ENCODE measurements at places on chromosomes 2 and 18.

GRCh38 chr2:236670235-236670620, 100.6 kb downstream of the ACKR3 start:
- no peak for DNase-seq

GRCh38 chr2:129721846-129722245, 257.6 kb upstream of the RAB6C start:
- peak; percentile 6 for DNase-seq

GRCh38 chr2:70371753-70372152, 69.9 kb upstream of the FAM136A start:
- no peak for DNase-seq

- peak; percentile 84 for DNase-seq
Observed at GRCh38 chr2:177906041-177906718, 166.4 kb downstream of the PDE11A start.

- peak; percentile 36 for DNase-seq
Observed at GRCh38 chr2:217804791-217805667, 197.8 kb downstream of the TNS1 start.

DNA sequence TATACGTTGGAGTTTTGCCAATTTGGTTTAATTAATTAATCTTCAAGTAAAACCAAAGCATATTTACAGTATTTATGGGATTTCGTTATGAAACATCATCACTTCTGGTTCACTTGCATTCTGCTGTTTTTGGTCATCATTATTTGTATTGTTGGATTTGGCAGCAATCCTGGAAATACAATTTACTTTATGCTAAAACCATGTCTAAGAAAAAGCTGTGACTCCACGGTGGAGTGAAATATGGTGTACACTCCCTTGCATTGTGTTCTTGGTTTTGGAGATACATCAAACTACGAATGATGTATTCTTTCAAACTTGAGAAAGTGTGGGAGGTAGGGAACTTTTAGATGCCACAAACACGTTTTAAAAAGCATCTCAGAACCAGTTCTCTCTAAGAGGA, 106.4 kb downstream of the CTAGE1 start:
- DNase-seq: no peak

DNA sequence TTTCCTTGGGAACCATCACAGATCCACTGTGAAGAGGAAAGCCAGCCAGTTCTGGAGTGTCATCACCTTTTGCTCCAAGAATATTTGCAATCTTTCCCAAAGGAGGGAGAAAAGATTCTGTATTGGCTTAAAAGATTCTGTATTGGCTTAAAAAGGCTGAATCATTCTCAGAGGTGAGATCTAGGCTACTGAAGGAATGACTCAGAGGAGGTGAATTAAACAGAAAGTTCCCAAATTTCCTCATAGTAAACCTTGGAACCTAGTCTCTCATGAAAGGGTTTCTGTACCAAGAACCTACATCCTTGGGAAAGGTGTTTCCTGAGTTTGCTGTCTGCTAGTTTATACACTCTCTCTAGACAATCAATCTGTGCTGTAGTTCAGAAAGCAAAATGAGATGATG, 34.1 kb upstream of the GRB14 start:
- no peak for DNase-seq

DNA sequence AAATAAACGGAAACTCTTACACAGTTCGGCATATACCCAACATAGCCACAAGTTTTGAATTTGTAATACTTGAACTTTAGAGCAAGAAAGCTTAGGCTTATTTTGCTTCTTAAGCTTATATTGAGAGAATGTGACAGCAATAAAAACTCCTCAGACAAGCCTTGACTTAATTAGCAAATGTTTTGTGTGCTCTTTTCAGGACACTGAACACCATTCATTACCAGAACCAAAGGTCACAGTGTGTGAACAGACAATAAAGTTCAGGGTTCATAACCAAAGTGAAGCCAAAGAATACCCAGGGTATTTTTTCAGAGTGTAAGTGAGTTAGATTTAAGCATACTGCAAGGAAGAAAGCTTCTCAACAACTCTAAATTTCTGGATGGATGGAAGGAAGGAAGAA, 605.8 kb downstream of the METTL4 start:
- no peak for DNase-seq

- DNase-seq: no peak
Observed at GRCh38 chr2:204012072-204012653, 75.6 kb downstream of the ICOS start.

DNA sequence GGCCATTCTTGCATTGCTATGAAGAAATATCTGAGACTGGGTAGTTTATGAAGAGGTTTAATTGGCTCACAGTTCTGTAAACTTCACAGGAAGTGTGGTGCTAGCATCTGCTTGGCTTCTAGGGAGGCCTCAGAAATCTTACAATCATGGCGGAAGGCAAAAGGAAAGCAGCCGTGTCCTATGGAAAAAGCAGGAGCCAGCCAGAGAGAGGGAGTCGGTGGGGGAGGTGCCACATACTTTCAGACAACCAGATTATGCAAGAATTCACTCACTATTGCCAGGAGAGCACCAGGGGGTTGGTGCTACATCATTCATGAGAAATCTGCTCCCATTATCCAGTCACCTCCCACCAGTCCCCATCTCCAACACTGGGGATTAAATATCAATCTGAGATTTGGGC, 64.1 kb downstream of the CPS1 start:
- DNase-seq: no peak

DNA sequence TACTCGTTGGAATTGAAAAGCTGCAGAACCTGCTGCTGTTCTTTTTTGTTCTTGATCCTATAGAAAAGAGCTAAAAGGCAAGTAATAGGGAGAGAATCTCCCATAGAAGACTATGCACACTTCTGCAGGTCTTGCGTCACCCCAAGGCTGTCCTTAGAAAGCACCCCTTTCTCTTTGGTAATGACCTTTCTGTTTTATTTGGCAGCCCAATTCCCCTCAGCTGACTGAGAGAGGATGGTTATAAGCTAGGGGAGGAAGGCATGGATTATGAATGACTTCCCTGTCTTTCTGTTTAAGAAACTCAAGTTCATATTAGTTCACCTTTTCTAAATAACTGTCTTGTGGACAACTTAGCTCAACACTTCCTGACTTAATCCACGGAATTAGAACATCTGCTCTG, 122.9 kb downstream of the TXNL1 start:
- no peak for DNase-seq

DNA sequence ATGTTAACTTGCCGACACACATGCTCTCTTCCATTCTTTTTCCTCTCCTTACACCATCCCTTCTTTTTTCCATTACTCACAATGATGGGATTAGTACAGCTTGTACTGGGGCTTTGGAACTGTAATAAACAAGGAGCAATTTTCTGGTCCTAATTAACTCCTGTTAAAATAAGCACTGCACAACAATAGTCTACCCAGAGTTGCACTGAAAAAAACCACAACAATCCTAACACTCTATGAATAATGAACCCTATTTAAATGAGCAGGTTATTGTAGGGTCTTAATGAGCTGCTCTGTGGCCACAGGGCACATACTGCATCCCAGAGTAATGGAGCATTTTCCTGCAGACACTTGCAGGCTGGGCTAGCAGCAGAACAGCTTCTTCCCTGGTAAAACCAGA, 380.3 kb downstream of the NRXN1 start:
- DNase-seq: no peak

DNA sequence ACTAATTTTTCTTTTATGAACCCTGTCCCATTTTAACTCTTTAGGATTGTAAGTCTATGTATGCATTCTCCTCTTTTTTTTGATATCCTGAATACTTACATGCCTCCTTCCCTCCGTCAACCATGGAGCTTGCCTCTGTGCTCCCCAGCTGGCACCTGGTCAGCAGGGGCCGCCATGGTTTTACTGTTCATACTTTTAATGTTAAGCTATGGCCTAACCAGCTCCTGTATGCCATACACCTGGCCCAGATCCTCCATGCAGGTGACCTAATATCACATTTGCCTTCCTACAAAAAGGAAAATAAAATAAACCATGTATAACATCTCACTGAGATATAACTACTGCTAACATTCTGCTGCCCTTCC, 283.1 kb upstream of the TRIB2 start:
- DNase-seq: no peak

- DNase-seq: no peak
Observed at GRCh38 chr2:4381049-4381448, 677.7 kb downstream of the DCDC2C start.

GRCh38 chr18:50742952-50743351, 76.9 kb downstream of the MRO start:
- no peak for DNase-seq

- DNase-seq: no peak
Observed at GRCh38 chr2:145691659-145692058, 1171.7 kb upstream of the ZEB2 start.

DNA sequence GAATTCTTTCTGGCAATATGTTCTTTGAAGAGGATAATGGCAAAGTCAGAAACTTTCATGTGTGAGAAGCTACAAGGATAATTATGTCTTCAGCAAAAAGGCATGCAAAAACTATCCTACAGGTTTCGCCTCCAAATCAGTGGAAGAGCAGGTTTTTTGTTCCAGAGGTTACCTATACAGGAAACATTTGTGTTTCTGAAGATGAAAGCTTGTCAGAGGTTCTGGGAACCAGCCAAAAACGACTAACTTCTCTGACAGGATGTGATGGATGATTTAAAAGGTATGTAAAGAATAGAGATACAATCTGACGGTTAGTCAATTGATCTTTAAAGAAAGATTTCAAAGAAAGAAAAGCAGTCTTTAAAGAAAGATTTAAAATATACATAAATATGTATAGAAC, 37.6 kb downstream of the RND3 start:
- no peak for DNase-seq

DNA sequence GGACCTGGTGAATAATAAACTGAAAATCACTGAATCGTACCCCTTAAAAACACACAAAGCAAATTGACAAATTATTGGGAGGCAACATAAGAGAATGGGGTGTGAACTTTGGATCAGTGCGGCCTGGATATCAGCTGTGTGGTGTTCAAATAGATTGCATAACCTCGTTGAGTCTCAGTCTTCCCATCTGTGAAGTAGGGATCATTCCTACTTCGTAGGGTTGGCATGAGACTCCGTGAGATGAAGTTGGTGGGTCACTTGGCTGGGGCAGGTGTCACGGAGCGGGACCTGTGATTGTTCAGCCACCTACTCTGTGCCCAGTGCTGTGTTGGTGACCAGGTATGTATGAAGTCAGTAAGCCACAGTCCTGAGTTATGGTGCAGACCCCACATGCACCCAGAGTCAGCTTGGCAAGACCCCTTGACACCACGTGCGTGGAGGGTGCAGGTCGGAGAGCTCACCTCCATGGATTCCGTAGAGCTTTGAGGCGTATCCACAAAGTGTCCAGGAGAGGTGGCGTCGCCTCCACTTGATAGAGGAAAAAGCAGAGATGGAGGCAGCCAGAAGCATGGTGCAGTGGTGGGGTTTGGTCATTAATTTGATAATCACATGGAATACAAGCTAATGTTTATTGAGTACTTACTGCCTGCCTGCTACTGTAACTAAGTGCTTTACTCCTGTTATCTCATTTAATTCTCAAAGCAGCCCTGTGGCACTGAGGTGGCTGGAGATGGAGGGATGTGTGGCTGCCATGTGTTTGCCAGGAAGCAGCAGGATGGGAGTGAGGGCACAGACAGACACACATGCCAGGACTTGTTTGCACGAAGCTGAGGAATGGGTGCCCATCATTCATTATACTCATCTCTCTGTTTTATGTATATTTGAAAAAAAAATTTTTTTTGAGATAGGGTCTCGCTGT, 35.8 kb downstream of the HPCAL1 start:
- DNase-seq: no peak

DNA sequence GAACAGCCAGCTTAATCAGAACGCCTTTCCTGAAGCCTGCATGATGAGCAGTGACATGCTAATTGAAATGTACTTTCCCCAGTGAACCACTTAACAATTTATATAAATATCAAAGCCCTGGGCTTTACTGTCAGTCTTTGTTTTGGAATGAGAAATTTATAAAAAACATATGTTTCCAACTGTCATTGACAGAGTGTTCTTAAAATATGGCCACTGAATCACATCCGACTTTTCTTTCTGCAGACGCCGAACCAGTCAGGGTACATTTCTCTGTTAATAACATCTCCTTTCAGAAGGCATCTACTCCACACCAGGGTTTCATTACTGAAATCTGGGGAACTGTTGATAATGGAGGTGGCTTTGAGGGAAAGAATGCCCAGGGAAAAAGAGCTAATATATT, 343.7 kb downstream of the INSIG2 start:
- no peak for DNase-seq

- no peak for DNase-seq
Observed at GRCh38 chr2:68465081-68465916, 1.8 kb downstream of the FBXO48 start.

DNA sequence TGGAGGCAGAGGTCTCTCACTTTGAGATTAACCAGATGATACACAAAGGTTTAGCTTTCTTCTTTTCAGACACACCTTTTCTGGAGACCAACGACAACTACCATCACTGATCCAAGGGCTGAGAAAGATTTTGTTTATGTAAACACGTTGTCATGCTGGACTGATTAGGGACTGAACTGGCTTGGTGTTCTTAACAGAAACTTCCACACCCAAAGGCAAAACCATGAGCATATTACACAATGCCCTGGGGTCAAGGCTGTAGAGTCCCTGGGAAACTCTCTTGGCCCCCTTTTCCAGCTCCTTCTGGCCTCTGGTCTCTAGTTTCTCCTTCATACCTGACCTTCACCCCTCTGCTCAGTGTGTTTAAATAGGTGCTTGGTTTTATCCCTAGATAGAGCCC, 447.0 kb upstream of the TCF4 start:
- DNase-seq: no peak

GRCh38 chr18:2049986-2050385, 521.3 kb downstream of the METTL4 start:
- peak; percentile 57 for DNase-seq

- DNase-seq: no peak
Observed at GRCh38 chr18:28185121-28185520, 8.2 kb upstream of the CDH2 start.

GRCh38 chr18:49487711-49488310, 777 bp upstream of the C18orf32 start:
- no peak for DNase-seq

GRCh38 chr18:79926715-79927606, 24.5 kb downstream of the SLC66A2 start:
- no peak for DNase-seq

DNA sequence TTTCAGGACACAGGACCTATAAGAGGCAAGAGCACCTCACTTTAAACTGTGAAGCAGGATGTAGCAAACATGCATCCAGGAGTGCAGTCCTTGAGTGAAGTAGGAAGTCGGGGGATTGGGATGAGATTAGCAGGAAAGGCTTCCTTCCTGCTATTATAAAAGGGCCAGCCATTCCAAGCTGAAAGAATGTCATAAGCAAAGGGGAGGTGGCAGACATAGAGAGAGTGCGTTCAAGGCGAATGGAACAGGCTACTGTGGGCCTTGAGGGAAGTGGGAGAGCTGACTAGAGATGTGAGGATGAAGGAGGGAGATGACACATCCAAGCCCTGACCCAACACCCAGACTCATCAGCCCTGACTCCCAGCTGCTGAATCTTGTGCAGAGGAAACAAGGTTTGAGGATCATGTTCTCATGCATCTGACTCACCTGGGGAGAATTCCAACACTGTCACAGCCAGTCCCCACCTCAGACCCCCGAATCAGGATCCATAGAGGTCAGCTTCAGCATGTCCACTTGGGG, 63.9 kb downstream of the GYPC start:
- no peak for DNase-seq

- DNase-seq: no peak
Observed at GRCh38 chr2:207275779-207276178, 110.0 kb upstream of the KLF7 start.

GRCh38 chr2:29068513-29068912, 5.8 kb downstream of the PCARE start:
- DNase-seq: no peak

- DNase-seq: no peak
Observed at GRCh38 chr2:235537186-235537585, 43.3 kb downstream of the AGAP1 start.

Measured in hematopoietic multipotent progenitor cell treated with erythropoietin and hydrocortisone succinate and interleukin-3 and kit ligand, for 4 days (in vitro differentiated cells).